ENCODE measurements at places on chromosomes 5 and 9. TPM values are rescaled to one million over a fixed set of nuclear protein-coding genes. Genes with fewer than 3 reads are reported as not detected.

- H3K4me3 ChIP-seq = peak overlapping the region; percentile 93
- DNase-seq = no peak
- H3K27me3 ChIP-seq = no peaks in the 10 kb centered on the region
- H3K27ac ChIP-seq = peak overlapping the region; percentile 95
Measured at GRCh38 chr9:122827761-122828093, 661 bp downstream of the PDCL start.

- no peak overlapping the region for H3K27ac ChIP-seq
- no peak for DNase-seq
- H3K4me1 ChIP-seq = peaks cover 29% of the 10 kb centered on the region
- H3K36me3 ChIP-seq = no peaks in the 10 kb centered on the region
Measured at GRCh38 chr5:54799645-54800044, 185.7 kb downstream of the ESM1 start.

DNA sequence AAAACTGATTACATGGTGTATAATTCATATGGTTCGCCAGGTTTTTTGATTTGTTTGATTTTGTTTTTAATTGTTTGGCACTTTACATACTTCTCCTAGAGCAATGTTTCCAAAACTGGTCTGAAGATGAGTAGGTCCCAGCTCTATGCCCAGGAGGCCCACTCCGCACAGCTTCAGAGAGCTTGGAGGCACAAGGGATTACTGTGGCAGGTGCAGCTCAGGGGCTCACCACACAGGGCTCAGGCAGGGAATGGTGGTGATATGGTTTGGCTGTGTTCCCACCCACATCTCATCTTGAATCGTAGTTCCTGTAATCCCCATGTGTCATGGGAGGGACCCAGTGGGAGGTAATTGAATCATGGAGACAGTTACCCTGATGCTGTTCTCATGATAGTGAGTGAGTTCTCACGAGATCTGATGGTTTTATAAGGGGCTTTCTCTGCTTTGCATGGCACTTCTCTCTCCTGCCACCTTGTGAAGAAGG lies 296.6 kb downstream of the MED10 start:
- no peak overlapping the region for H3K27ac ChIP-seq
- no peaks in the 10 kb centered on the region for H3K27me3 ChIP-seq
- no peak overlapping the region for H3K4me3 ChIP-seq
- no peak for DNase-seq
- H3K4me1 ChIP-seq = no peaks in the 10 kb centered on the region

GRCh38 chr5:157324237-157324636 lies 58.3 kb downstream of the CYFIP2 start:
- peaks cover 22% of the 10 kb centered on the region for H3K4me1 ChIP-seq
- no peaks in the 10 kb centered on the region for H3K27me3 ChIP-seq
- peaks cover 79% of the 10 kb centered on the region for H3K36me3 ChIP-seq

Gene SNCAIP
- not detected for total RNA-seq

Measured in activated CD8-positive, alpha-beta T cell treated with anti-CD3 and anti-CD28 coated beads for 36 hours (primary cell).